Left ventricle myocardium superior (tissue), 1 donor: ENCODE measurements at places on chromosomes 7 and 10.

DNA sequence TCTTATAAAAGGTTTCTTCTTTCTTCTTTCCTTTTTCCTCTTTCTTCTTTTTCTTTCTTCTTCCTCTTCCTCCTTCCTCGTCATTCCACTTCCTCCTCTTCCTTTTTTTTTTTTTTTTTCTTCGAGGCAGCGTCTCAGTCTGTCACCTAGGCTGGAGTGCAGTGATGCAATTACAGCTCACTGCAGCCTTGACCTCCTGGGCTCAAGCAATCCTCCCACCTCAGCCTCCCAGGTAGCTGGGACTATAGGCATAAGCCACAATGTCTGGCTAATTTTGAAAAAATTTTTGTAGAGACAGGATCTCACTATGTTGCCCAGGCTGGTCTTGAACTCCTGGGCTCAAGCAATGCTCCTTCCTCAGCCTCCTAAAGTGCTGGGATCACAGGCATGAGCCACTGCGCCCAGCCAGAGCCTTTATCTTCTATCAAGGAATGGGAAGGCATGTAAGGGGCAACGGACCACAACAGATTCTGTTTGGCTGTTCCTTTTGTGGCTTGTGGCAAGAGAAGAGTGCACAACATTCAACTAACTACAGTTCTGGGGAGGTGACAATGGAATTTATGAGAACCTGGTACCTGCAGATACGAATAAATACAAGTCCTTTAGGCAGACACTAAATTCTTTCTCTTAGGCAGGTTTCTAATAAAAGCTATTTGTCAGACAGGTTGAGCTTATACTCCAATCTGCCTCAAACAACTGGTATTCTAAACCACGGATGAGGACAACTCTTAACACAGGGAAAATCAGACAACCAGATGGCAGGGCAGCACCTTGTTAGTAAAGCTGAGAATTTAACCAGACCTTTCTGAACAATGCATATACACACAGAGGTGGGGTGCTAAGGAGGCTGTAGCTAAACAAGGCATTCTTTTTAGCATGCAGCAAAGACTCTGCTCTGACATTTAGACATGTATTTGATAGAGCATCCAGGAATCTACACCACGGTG, 100.3 kb downstream of the DOCK4 start:
- no peak for DNase-seq

DNA sequence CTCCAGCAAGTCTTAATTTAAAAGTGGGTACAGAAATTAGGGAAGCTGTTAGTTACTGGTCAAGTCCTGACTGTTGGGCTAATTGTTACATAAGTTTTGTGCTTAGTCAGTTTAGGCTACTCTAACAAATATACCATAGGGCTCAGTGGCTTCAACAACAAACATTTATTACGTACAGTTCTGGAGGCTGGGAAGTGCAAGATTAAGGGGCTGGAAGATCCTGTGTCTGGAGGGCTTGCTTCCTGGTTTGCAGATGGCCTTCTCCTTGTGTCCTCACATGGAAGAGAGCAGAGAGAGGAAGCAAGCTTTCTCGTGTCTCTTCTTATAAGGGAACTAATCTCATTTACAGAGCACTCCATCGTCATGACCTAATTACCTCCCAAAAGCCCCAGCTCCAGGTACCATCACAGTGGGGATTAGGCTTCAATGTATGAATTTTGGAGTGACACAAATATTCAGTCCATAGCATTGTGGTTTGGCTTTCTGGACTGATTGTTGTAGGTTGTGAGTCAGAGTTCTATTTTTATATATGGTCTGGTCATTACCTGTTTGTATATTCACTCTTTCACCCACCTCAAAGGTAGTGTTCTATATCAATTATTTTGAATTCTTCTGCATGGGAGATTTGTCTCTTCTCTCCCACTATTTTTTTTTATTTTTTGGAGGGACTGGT, 17.1 kb downstream of the ST7 start:
- DNase-seq: no peak

DNA sequence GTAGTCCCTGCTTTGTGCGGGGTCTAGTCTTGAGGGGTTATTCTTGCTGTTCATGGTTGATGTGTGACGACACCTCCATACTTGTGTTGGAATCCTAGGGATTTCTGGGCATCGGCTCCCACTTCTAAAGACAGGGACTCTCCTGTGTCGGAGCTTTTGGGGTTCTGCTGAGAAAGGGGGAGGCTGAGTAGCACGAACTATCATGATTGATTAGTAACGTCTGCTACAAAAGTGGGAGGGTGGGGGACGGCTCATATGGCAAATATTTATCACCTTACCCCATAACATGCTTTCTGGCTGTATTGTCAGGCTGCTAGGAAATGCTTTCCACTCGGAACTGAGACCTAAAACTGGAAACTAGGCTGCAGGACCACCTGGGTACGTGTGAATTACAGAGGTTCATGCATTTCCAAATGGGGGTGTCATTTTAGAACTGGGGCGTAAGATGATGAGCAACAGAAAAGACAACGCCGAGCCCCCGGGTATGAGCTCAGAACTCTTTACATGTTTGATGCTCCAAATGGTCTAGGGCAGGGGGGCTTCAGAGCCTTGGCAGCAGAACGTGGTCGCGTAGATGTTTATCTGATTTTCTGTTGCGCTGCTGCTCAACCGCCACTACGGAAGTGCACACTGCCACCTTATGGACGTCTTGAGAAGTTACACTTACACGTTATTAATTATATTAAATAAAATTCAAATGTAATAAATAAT, 15.1 kb upstream of the NME8 start:
- DNase-seq: peak; percentile 41

GRCh38 chr10:85524001-85524666, 842.5 kb downstream of the GRID1 start:
- DNase-seq: no peak

DNA sequence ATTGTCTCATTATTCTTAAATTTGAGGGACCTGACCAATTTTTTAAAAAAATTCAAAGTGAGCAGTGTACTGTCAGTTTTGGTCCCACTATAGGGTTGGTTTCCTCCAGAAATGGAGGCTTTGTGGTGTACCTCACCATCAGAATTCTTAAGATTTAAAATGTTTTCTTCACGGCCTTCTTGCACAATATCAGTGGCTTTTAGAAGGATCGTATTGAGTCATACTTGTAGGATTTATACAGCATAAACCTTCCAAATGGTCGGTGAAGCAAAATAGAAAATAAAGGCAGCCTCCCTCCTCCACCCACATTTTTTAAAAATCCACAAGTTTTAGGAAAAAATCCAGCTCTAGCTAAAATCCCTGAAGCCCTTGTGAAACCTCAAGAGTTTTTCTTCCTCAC, 126.4 kb downstream of the RNLS start:
- DNase-seq: no peak

GRCh38 chr10:88138319-88138848, 275.0 kb downstream of the PTEN start:
- no peak for DNase-seq

DNA sequence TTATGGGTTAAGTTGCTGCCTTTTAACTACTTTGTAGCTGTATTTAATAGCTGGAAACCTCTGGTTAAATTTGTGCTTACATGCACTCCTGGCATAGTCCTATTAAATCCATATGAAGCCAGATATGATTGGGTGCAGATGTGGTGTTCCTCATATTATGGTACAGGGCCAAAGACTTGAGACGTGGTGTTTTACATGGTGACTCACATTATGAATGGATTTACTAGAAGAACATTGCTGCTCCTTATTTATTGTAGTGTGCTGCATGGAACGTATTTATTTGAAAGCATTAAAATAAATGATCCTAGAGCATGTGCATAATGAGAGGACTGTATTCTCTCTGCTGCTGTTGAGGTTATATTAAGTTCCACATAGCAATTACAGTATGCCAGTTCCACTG, 224.1 kb downstream of the SLC25A13 start:
- no peak for DNase-seq

DNA sequence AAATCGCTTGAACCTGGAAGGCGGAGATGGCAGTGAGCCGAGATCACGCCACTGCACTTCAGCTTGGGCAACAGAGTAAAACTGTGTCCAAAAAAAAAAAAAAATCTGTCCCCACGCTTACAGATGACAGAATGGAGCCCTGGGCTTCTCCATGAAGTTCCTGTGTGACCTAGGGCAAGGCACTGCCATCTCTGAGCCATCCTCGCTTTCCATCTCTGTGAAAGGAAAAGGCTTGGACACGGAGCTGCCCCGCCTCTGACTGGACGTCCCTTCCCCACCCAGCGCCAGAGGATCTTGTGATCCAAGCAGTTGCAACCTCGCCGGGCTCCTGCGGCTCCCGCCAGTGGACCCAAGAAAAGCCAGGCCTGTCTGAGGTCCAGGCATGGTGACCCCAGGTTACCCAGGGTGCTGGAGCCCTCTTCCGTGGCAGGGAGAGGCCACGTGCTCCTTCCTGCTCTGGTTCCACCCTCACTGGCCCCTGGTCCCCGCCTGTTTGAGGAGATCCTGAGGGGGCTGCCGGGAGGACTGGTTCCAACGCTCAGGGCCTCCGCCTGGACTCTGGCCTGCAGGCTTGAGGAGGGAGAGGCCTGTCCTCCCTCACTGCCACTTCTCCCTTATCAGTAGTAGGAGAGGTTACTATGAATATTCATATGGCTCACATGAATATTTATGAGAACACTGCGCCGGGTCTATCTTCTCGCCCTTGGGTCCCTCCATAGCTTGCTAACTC, 25.6 kb upstream of the ELFN1 start:
- DNase-seq: peak; percentile 26

DNA sequence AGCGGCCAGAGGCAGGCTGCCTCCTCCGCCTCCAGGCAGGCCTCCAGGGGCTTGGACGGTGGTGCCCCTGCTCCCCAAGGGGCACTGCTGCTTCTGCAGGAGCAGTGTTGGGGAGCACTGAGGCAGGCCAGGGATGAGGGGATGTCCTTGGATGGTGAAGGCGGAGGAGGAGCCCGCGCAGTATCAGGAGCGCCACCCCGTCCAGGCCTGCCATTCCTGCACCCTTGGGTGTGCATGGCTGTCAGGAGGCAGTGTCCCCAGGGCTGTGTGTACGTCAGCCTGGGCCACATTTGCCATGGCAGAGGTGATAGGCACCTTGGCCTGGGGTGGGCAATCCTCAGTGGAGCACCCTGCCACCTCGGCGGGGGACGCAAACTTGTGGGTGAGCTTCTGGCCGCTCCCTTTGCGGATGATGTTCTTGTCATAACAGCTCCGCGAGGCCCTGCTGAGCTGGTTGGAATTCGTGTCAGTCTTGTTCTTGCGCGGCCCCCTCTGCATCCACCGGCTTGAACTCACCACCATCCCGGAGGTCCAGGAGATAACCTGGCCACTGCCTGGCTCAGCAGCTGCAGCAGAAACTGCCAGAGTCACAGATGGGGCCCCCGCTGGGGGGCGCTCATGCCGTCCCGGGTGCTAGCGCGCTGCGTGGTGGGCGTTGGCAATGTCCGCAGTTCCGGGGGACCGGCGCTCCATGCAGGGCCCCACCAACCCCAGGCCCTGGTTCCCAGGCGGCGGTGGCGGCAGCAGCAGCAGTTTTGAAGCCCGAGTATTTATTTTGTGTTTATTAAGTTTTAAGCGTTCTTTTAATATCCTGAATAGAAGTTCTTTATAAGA, 182.3 kb upstream of the ADCY1 start:
- no peak for DNase-seq

- DNase-seq: peak; percentile 45
Measured at GRCh38 chr10:29703271-29703670, 68.5 kb upstream of the SVIL start.

GRCh38 chr7:4610768-4611467, 71.2 kb upstream of the FOXK1 start:
- peak; percentile 31 for DNase-seq

GRCh38 chr7:80632139-80632538, 6.3 kb upstream of the CD36 start:
- no peak for DNase-seq

DNA sequence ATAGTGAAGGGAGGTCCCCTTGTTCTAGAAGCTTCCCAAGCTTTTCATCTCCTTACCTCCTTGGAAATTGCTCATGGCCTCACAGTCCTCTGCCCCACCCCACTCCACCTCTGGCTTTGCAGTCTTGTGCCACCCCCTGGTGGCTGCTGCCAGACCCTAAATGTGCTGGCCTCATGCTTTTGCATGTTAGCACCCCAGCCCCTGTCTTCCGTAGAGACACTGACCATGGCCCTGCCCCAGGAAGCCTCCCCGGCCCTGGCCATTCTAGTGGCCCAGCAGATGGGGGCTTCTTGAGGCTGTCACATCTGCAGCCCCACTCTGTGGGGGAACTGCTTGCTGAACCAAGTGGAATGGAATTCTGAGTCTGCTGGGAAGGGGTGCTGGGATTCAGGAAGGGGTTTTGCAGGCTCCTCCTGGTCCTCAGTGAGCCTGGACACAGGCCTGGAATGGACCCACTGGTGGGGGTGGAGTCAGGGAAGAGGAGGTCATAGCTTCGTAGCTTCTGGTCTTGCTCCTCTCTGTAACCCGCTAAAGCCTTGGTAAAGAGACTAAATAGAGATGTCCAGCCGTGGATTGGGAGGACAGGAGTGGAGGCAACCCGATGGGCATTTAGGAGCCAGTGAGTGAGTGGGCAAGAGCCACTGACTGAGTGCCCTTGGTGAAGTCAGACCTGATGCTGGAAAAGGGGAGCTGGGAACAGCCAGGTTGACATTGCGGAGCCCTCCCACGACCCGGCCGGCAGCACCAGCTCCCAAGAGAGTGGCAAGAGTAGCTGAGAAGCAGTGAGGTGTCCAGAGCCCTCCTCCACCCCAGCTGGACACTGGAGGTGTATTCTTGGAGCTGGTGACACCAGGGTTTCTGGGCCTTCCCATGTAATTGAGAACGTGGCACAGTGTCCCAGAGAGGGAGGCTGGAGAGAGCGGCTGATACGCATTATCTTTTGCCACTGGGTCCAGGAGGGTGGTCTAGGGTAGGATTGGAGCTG, 20.9 kb downstream of the RAMP3 start:
- DNase-seq: peak; percentile 15

- no peak for DNase-seq
Measured at GRCh38 chr10:61397175-61397986, 55.8 kb downstream of the TMEM26 start.
